ENCODE measurements at places on chromosomes 16 and 17.

DNA sequence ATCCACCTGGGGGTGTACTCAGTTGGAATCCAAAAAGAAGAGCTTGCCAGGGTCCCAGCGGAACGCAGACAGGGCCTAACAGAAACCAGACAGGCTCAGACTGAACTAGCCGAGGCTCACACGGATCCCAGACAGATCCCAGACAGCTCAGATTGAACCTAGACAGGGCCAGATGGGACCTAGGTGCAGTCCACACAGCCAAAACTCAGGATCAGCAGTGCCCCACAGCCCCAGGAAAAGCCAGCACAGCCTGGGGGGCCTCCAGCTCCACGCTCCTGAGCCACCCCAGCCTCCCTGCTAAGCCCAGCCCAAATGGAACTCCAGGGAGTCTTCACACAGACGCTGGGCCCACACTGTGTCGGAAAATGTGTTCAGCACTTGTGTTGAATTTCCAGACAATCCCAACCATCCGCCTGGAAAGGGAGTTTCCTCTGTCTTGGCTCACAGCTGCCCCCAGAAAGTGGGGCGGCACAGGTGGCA, 7.5 kb downstream of the STX1B start:
- DNase-seq: no peak

DNA sequence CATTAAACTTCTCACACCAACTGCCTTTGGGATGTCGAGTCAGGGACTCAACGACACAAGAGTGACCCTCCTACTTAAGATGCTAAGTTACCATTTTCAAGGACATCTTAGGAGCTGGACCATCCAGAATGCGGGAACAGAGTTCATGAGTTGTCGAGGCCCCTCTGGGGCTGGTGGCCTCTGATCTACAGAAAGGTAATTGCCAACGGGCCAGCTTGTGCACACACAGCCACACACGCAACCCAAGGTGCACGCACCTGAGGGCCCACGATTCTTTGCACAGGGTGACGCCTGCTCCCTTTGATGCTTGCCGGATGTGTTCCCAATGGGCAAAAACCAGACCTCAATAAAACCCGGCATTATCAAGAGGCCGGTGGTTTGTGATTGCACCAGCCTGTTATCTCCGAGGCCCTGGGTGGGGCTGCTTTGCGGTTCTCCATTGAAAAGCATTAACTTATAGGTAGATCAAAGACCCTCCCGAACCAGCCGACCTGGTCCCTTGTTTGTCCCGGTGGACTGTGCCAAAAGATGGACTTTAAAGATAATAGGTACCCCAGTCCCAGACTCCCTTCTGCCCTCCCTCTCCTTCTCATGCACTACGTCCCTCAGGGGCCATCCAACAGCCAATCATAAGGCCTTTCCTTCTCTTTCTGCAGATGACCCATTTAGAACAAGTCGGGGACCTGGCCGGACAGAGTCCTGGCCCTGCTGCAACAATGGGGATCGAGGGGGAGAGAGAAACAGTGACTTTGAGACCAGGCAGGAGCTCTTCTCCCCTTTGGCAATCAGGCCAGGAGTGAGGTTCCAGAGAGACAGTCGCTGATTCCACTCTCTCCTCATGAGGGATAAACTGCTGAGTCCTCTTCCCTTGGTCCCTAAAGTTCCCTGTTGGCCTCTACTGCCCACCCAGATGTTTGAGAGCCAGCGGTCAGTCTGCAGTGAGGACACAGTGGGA, 292.5 kb downstream of the SOX9 start:
- no peak for DNase-seq

DNA sequence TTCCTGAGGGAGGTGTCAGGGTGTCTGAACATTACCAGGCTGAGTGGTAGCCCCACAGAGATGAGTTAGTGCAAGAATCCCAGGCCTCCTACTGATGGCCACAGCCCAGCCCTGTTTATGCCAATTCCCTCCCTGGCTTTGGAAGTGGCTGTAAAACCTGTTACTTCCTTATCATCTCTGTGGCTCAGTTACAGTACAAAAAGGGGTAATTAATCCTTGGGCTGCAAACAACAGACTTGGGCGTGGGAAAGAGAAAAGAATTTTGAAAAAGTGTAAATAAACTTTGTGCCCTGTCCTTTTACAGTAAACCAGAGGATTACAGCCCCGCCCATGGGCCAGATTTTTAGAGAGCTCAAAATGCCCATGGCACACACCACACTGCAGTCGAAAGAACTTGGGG, 73.1 kb upstream of the AXIN2 start:
- DNase-seq: no peak

DNA sequence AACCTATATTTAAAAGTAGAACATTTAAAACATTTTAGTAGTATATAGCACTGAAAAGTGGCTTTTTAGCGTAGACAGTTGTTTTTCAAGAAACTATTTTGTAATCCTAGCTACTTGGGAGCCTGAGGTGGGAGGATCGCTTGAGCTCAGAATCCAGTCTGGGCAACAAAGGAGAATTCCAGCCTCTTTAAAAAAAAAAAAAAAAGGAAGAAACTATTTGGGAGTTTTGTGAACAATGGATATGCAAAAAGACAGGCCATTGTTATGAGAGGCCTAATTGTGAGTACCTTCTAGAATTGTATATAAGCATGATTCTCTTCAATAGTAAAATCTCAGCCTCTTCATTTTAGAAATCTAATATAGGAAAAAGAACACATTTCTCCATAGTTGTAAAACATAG, 17.6 kb downstream of the OMG start:
- DNase-seq: no peak

DNA sequence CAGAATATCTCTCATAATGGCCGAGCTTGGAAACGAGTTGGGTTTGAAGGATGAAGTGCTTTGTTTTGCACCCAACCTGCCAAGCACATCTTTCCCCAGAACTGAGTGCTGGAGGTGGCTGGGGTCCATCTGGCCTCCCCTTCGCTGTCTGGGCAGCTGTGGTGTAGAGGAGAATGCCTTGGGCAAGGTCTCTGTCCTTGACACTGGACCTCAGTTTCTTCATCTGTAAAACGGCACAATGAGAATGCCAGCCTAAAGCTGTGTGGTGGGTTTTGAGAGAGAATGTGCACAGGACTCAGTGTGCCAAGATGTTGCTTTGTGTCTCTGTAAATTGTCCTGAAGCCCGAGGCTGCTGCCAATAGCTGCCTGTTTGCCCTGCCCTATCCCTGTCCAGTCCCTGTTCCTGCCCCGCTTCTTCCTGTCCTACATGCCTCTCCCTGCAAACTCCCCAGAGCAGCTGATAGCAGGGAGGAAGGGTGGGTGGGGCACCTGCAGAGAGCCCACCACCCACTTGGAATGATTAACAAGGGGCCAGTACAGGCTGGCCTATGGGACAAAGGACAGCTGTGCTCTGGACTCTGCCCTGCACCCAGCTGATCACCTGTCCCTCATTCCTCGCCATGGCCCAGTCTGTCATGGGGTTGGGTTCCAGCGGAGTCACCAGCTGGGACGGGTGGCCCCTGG, 15.3 kb downstream of the LASP1 start:
- DNase-seq: no peak

DNA sequence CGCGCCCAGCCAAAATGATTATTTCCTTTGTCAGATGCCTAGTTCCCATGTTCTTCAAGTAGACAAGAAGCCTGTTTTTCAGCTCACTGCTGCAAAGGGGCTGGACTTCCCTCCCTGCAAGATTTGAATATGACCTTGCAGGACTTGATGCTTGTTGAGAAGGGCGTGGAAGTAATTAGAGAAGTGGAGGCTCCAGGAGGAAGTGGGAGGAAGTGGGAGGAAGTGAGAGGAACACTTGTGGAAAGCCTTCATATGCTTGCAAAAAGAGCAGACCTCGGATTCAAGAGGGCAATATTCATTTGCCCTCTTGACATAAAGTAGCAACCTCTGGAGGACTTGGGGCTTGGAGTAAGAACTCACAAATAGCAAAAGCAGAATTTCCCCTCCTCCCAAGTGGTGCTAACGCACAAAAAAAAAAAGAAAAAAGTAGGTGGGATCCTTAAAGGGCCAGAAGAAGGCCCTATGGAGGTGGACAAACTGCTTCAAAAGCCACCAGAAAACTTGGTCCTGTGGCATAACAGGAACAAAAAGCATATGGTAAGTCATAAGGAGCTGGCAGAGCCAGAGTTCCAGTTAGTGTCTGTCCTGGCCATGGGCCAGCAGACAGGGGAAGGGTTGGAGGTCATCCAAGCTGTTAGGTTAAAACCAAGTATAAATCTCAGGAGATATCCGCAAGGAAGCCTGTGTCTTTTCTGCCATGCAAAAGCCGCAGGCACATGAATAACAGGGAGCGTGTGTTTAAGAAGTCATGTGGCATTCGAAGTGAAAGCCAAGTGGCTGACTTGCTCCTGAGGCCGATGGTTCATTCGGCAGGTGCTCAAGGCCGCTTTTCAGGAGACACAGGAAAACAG, 20.6 kb upstream of the PRKAR1A start:
- no peak for DNase-seq

DNA sequence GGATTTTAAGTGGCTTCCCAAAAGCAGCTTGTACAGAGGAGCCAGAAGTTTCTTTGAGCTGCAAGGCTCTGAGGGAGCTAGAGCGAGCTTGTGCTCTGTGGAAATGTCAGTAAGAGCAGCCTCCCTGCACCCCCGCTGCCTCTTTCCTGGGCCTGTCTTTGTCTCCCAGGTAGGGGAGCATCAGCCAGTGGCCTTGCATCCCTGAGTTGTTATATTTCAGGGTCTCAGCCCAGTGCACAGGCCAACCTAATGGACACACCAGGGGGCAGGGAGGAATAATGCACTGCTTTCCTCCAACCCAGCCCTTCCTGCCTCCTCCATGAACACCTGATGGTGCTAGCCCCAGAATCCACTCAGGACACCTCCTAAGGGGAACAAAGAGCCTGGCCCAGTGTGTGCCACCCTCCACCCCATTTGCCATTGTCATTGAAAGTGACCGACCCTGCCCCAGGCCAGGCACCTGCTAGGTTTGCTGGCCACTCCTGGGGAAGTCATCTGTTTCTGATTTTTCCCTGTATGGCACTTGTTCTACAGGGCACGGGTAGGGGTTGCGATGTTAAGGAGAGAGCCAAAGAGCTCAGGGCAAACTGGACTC, 6.3 kb downstream of the TPPP3 start:
- no peak for DNase-seq

DNA sequence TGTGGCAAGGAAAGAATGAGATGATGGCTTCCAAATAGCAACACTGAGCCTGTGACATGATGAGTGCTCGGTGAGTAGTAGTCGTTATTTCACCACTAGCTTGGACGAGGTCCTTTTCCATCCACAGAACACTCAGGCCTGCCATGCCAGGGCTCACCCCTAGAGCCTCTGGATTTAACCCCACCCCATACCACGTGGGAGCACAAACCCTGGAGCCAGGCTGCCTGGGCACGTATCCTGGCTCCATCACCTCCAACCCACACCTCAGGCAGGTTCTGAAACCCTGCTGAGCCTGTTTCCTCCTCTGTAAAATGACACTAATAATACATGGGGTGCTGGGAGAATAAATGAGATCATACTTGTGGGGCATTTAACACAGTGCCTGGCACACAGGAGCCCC, 192.4 kb downstream of the KATNIP start:
- no peak for DNase-seq

DNA sequence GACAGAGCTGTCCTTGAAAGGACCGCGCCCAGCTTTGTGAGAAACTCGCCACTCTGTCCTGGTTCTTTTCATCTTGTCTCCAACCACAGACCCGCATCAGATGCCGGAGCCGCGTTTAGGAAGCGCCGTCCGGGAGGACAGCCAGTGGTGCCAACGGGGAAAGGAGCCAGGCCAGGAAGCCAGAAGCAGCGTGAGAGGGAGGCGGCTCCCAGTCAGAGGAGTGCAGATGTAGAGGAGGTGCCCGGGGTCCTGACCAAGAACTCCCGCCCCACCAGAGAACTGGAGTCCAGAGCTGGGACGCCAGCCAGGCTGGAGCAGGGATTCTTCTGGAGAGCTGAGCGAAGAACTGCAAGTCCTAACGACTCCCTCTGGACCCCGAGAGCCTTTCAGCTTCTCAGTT, 49.3 kb upstream of the TNRC6C start:
- no peak for DNase-seq

- no peak for DNase-seq
Measured at GRCh38 chr17:7572338-7572587, 7.2 kb upstream of the CD68 start.

DNA sequence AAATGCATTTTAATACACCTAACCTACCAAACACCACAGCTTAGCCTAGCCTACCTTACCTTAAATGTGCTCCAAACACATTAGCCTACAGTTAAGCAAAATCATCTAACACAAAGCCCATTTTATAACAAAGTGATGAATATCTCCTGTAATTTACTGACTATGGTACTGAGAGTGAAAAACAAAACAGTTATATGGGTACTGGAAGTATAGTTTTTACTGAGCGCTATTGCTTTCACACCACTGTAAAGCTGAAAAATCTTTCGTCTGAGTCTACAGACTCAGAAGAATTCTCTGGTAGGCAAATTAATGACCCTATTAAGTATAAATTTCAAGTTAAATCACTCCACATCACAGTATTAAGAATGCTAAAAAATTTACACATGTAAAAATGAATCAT, 3.5 kb downstream of the GRB2 start:
- no peak for DNase-seq

- no peak for DNase-seq
Measured at GRCh38 chr17:28949185-28950016, 1.9 kb downstream of the PHF12 start.

- no peak for DNase-seq
Measured at GRCh38 chr17:7835814-7836595, 2.0 kb downstream of the KDM6B start.

DNA sequence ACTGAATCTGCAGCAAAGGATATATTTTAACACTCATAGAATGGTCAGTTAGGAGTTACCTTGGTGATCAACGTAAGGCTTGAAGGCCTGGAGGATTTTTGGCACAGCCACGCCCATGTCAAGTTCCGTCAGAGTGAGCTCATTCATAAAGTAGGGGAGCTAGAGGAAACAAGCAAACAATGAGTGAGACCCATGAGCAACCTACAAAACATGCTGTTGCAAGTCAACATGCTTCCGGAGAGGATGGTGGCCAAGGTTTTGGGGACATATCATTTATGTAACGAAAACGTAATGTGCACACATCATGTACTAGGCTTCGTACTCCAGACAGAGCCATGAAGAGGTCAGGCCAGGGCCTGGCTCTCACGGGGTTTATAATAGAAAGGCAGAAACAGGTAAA, 41.1 kb upstream of the ERN1 start:
- DNase-seq: no peak

GRCh38 chr16:17603626-17604025, 132.9 kb upstream of the XYLT1 start:
- DNase-seq: no peak

DNA sequence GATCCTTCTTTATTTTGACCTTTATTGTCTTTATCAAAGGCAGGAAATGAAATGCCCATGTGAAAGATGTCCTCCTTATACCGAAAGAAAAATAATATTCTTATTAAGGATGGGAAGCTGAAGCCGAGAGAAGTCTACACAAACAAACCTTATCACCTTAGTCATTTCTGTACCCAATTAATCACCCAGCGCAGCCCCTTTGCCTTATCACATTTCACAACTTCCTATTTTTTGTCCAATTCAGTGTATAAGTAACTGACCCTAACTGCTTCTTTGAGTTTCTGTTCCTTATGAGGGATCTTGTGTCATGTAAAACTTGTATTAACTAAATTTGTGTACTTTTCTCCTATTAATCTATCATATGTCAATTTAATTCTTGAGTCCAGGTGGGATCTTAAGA, 16.4 kb upstream of the CCL23 start:
- DNase-seq: no peak

GRCh38 chr16:1048442-1049112, 24.0 kb upstream of the SSTR5 start:
- no peak for DNase-seq
